ENCODE measurements at places on chromosomes 12 and 14.
A peak's percentile ranks its signal among the peaks of the same experiment; 100 is the strongest.

GRCh38 chr12:93122569-93123091, 193.5 kb upstream of the EEA1 start:
- DNase-seq: no peak

DNA sequence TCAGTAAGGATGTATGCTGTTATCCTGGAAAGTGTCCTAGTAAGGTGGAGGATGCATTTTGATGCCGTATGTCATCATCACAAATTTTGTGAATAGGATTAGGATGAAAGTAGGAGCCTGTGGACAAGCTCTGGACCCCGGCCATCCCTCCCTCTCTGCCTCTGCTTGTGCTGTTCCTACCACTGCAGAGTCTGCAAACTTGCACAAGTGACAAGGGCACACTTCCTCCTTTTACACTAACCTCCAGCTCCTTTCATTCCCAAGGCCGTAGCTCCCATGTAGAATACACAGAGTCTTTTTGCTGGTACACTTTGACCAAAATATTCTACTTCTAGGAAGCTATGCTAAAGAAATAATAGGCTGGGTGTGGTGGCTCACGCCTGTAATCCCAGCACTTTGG, 13.3 kb upstream of the TMCC3 start:
- DNase-seq: no peak

DNA sequence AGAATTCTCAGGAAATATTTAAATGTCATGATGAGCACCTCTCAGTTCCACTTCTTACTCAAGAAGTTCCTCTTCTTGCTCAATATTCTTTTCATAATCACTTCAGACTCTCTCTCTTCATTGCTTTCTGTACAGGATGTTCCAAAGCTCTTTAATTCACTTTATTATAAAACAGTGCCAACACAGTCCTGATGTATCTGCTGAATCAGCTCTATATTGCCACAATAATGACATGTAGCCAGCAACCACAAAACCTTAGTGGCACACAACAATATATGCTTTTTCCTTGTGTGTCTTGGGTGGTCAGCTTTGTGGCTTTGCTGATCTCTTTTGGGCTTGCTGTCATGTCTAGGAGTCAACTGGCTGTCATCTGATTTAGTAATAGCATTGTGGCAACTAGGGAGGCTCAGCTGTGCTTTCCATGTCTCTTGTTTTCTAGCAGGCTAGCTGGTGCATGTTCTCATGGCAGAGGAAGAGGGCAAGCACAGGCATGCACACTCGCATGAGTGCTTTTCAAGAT, 52.8 kb upstream of the SLC2A13 start:
- DNase-seq: no peak

- DNase-seq: peak; percentile 13
Observed at GRCh38 chr14:66105815-66106214, 380.4 kb upstream of the CCDC196 start.

GRCh38 chr14:20194101-20194500, 3.4 kb downstream of the OR11G2 start:
- DNase-seq: no peak

DNA sequence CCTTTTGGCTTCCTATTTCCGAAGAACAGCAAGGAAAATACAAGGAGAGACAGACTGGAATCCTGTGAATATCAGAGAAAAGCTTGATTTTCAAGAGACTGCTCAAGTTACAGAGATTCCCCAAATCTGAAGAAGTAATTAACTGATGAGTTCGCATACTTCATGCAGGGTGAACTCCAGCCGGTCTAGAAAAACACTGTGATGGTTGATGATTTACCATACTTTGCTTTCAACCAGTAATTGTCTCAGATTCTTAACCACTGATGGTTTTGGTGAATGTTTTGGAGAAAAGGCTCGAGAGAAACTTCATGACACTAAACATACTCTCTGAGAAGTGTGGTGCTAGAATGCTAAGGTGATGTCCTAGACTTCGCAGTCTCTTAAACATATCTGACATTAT, 4.4 kb upstream of the PLXNC1 start:
- no peak for DNase-seq

GRCh38 chr12:70194076-70194475, 49.2 kb upstream of the CNOT2 start:
- no peak for DNase-seq

DNA sequence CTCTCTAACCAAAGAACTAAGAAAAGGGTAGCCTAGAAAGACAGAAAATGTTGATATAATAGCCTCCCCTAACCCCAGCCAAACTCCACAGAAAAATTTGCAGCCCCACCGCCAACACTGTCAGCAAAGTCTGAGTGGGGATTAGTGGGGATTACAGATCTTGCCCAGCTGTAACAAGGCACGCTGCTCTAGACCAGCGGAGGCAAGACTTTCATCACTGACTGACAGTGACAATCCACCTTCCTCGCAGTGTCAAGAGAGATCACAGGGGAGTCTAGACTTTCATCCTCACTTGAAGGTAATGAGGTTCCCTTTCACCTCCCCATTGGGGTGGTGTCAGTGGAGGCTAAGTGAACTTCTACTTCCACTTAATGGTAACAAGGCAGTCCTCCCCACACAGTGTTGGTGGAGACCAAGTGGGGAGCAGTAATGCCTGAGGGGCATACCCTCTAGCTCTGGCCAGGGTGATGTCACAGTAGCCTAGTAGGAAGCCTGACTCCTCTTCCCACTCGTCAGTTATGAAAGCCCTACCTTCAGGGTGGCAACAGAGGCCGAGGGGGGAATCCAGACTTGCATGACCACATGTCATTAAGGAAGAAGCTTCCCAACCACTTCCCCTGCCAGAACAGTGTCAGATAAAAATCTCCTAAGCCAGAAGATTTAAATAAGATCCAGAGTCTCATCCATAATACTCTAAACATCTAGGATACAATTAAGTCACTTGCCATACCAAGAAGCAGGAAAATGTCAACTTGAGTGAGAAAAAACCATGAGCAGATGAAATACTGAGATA, 91.7 kb upstream of the RASSF8 start:
- DNase-seq: peak; percentile 45

- no peak for DNase-seq
Observed at GRCh38 chr14:104598039-104598909, 6.3 kb downstream of the TMEM179 start.

DNA sequence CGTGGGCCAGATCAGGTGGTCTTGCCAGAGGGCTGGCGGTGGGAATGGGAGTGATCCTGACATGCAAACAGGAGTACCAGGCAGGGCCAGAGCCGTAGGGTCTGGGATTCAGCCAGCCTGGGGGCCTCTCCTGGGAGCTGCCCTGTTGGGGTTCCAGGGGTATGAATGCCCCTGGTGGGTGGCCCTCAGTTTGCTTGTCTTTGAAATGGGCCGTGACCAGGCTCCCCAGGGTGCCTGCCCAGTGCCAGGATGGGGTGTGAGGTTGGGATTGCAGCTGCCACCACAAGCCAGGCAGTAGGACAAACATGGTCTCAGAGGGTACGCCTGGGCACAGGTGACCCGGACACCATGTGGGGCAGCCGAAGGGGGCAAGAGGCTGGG, 168.8 kb downstream of the KIF26A start:
- no peak for DNase-seq

GRCh38 chr12:131986910-131987309, 37.2 kb downstream of the EP400 start:
- no peak for DNase-seq

DNA sequence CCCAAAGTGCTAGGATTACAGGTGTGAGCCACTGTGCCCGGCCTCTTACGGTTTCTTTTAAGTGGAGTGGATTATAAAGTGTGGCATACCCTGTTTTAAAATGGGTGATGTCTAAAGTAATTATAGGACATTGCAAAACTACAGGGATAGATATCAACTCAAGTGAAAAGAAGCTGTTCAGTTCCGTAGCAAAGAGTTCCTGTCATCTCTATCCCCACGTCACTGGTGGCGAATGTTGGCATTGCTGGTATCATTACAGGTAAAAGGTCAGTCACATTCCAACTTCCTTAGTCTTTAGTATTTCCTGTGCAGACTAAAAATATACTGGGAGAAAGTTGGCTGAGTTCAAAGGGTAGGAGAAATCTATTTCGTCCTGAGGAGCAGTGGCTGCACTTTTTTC, 95.6 kb upstream of the SLC38A2 start:
- no peak for DNase-seq

DNA sequence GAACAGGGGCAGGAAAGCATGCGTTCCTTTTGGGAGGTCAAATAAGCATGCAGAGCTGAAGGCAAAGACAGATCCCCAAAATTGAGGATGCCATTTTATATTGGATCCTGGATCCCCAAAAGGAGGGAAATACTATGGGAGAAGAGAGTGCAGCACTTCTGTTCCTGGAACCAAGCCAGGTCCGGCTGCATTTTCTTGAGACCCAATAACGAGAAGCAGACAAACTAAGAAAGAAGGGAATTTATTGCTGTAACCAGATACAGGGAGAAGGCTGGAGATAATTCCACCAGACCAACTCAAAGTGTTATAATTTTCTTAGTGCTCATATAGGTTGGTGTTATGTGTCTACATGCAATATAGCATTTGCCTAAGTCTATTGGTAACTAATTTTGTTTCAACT, 60.8 kb downstream of the PDE6H start:
- DNase-seq: no peak

DNA sequence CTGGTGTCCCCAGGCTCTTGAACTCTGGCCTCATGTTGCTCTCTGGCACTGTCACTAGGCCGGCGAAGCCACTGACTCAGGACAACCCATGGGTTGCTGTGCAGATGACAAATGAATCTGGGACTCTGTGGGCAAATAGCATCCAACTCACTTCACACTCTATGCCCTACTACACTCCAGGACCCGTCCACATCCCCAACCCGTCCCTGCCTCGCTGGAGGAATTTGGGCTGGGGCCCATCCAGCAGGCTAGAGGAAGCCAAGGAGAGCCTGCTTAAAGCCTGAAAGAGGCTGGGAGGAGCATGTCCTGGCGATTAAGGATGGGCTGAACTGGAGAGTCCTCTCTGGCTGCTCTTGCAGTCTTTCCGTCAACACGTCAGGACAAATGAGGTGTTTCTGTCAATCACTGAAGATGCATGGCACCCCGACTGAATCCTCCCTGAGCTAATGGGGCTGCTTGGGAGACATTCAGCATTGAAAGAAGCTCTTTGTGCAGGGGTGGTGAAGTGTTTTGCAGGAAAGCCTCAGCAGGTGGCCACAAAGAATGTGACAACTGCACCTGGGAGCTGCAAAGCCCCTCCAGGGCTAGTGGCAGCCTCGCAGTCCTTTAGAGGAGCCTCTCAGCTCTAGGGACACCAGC, 71.7 kb downstream of the ANO2 start:
- no peak for DNase-seq

GRCh38 chr12:114697741-114698565, 14.0 kb upstream of the TBX3 start:
- DNase-seq: no peak

GRCh38 chr14:97707603-97708002, 910.4 kb downstream of the VRK1 start:
- no peak for DNase-seq

DNA sequence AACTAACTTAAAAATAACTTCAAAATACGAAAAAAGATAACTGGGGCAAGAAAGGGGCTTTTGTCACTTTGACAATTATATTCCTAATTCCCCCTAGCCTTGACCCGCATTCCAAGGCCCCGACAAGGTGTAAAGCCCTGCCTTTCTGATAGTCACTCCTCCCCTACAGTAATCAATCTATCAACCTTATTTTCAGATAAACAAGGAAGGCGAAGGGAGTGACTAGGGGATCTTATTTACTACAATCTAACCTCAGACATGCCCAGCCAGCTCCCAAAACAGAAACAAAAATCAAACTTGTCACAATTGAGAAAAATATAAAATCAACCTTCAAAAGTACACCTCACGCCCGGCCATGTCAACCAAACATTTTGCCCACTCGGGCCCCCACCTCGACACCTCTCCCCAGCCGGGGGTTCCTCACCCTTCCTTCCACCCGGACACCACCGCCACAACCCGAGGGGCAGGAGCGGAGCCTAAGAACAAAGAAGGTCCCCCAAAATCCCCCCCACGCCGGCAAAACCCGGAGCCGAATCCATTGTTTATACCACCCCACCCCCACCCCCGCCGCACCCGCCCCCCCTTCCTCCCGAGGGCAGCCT, 562 bp downstream of the ZFYVE1 start:
- no peak for DNase-seq

- no peak for DNase-seq
Observed at GRCh38 chr14:99038431-99038820, 233.6 kb downstream of the BCL11B start.

- no peak for DNase-seq
Observed at GRCh38 chr12:121222847-121223246, 12.9 kb downstream of the P2RX4 start.

DNA sequence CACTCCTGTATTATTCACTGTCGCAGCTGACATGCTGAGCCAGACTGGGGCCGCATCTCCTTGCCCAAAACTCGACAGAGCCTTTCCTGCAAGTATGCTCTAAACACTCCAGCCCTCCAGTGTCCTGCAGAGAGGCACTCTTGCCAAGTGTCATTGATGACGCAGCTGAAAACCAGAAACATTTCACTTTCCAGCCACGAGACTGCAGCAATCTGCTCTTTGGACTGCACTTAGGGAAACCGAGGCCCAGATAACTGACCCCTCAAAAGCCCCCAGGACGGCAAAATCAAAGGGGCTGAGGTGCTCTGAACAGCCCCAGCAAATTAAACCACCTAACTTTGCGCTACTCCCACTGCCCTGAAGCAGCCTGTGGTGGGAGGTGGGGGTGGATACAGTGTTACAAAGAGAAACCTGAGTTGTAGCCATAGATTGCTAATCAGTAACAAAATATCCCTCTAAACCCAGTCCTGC, 2.6 kb downstream of the CCDC85C start:
- no peak for DNase-seq

DNA sequence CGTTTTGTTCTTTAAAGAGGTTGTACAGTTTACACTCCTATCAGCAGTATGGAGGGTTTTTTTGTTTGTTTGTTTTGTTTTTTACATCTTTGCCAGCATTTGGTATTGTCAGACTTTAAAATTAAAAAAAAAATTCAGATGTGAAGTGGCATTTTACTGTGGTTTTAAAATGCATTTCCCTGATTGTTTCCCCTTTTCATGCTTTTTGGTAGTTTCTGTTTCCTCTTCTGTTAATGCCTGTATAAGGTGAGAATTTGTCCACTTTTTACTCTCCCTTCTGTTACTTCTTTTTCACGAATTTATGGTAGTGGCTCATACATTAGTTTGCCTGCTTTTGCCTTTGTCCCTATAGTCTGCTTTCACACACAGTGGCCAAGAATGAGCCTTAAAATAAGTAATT, 36.6 kb downstream of the MNAT1 start:
- no peak for DNase-seq
